ENCODE measurements at places on chromosomes 12 and 14. TPM values are rescaled to one million over a fixed set of nuclear protein-coding genes. Genes with fewer than 3 reads are reported as not detected.

- H3K27ac ChIP-seq: peak overlapping the region; percentile 98
- no peaks in the 10 kb centered on the region for H3K36me3 ChIP-seq
- peaks cover 29% of the 10 kb centered on the region for H3K4me1 ChIP-seq
- peak overlapping the region; percentile 79 for H3K4me3 ChIP-seq
- peak; percentile 43 for DNase-seq
Measured at GRCh38 chr12:47821346-47821706, 1.6 kb upstream of the HDAC7 start.

DNA sequence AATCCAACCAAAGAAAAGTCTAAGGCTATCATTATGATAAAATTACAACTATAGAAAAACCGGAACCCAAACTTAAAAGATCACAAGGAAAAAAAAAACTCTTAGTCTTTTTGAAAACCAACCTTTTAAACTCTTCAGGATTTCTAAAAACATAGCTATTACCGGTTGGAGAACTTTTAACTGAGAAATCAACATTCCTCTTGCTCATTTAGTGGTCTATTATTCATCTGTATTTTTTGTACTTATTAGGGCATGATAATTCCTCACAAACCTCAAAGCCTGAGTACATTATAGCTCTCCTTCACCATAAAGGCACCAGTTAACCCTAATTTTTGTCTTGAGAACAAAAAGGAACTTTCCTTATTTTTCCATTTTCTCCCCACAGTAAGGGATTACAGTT, 10.4 kb downstream of the LUM start:
- no peaks in the 10 kb centered on the region for H3K4me1 ChIP-seq
- peak overlapping the region; percentile 75 for H3K27ac ChIP-seq
- no peak for DNase-seq
- H3K27me3 ChIP-seq: no peaks in the 10 kb centered on the region

PLEK2 gene
- not detected for total RNA-seq

NGB gene
- total RNA-seq: not detected

FOXG1 gene
- not detected for total RNA-seq

GRCh38 chr12:55051197-55051947, 31.6 kb downstream of the NEUROD4 start:
- H3K4me3 ChIP-seq: no peak overlapping the region
- H3K27me3 ChIP-seq: no peaks in the 10 kb centered on the region
- H3K4me1 ChIP-seq: no peaks in the 10 kb centered on the region
- no peak for DNase-seq
- no peak overlapping the region for H3K27ac ChIP-seq
- H3K36me3 ChIP-seq: no peaks in the 10 kb centered on the region

GRCh38 chr14:92558319-92558718, 44.7 kb downstream of the RIN3 start:
- no peak overlapping the region for H3K27ac ChIP-seq
- no peaks in the 10 kb centered on the region for H3K36me3 ChIP-seq
- no peaks in the 10 kb centered on the region for H3K27me3 ChIP-seq

IRAK3 gene
- total RNA-seq: 39.7 TPM

C3AR1 gene
- 4.2 TPM for total RNA-seq

RNASE1 gene
- total RNA-seq: 206 TPM

DNA sequence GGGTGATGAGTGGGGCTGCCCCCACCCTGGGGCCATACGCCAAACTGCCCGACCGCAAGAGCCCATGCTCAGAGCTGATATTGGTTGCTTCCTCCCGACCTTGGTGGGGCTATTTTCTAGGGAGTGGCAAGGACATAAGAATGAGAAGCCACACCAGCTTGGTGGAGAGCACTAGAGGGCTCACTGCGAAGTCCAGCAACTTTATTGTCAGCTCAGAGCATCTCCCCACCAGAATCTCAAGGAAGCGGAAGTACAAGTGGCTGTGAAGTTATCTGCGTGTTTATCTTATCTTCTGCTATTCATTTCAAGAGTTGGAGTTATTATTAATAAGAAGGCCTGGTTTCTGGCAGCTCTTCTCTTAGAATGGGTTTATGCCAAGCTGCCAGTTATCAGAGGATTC, 4.9 kb upstream of the PLXNC1 start:
- H3K4me1 ChIP-seq: no peaks in the 10 kb centered on the region
- no peaks in the 10 kb centered on the region for H3K36me3 ChIP-seq
- no peaks in the 10 kb centered on the region for H3K27me3 ChIP-seq
- no peak overlapping the region for H3K4me3 ChIP-seq
- H3K27ac ChIP-seq: no peak overlapping the region

GRCh38 chr14:103546652-103547454, 15.6 kb downstream of the BAG5 start:
- H3K27ac ChIP-seq: no peak overlapping the region
- no peaks in the 10 kb centered on the region for H3K27me3 ChIP-seq
- DNase-seq: peak; percentile 79
- H3K36me3 ChIP-seq: no peaks in the 10 kb centered on the region
- no peak overlapping the region for H3K4me3 ChIP-seq
- peaks cover 14% of the 10 kb centered on the region for H3K4me1 ChIP-seq

LRTM2 gene
- total RNA-seq: not detected

CLEC1A gene
- total RNA-seq: 5.3 TPM

MEG3 gene
- total RNA-seq: 195 TPM

VRTN gene
- not detected for total RNA-seq

GRCh38 chr14:101055776-101056374, 152.4 kb upstream of the RTL1 start:
- no peaks in the 10 kb centered on the region for H3K4me1 ChIP-seq
- H3K4me3 ChIP-seq: no peak overlapping the region
- DNase-seq: no peak

DNA sequence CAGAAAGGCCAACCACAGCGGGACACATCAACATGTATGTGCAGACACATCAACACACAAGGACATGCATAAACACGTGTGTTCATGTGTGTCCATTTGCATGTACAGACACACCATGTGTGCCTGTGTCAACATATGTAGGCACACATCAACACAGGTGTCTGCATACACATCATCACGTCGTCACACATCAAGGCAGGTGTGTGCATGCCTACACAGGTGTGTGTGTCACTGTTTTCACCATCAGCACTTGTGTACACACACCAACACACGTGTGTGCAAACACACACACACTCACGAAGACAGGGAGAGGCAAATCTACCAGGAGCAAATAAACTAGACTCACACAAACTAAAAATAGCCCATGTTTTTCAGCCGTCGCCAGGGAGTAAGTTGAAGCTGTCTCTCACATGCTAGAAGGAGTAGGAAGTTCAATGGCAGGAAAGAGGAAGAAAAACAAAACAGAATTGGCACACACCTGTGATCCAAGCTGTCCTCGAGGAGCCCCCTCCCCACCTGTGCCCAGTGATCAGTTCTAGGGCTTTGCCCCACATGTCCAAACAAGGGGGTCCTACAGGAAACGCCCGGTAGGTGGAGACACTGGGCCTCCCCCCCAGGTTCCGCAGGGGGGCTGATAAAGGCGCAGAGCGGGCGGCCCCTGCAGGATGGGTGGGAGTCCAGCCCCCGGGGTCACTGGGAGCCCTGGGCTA, 7.4 kb downstream of the SCARB1 start:
- DNase-seq: no peak
- H3K4me1 ChIP-seq: peaks cover 6% of the 10 kb centered on the region
- no peak overlapping the region for H3K27ac ChIP-seq
- H3K36me3 ChIP-seq: no peaks in the 10 kb centered on the region

CLEC12A gene
- 0.41 TPM for total RNA-seq

DNA sequence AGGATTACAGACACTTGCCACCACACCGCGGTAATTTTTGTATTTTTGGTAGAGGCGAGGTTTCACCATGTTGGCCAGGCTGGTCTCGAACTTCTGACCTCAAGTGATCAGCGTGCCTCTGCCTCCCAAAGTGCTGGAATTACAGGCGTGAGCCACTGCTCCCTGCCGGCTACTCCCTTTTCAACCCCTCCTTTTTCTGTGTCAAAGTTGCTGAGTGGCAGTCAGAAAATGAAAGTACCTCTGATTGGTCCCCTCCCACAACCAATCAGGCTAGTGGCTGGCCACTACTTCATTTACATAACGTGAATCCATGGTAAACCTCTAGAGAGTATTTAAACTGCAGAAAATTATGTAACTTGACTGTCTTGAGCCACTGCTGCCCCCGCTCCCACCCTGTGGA, 5.9 kb downstream of the RESF1 start:
- no peaks in the 10 kb centered on the region for H3K36me3 ChIP-seq
- H3K27ac ChIP-seq: no peak overlapping the region
- no peak for DNase-seq
- H3K4me1 ChIP-seq: no peaks in the 10 kb centered on the region
- no peaks in the 10 kb centered on the region for H3K27me3 ChIP-seq
